ENCODE measurements at places on chromosomes 4 and X.

GRCh38 chr4:75497133-75497532, 17.1 kb downstream of the RCHY1 start:
- DNase-seq, result no peak

DNA sequence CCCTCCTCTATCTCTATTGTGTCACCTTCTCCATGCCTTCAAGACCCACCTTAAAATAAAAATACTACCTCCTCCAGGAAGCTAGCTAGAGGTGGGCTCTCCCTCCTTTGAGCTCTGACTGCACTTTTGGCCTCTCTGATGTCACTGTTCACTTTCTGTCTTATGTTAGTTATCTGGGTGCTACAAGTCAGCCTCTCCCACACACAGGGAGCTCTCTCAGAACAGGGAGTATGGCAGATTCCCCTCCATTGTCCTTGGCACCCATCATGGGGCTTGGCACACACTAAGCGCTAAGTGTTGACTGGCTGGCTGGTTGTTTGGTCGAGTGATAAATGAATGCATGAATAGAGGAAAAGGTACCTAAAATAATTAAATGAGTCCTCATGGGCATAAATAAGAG, 21.2 kb upstream of the KDM5C start:
- DNase-seq, result no peak

- DNase-seq, result no peak
Measured at GRCh38 chr4:89486042-89486441, 178.4 kb upstream of the GPRIN3 start.

GRCh38 chrX:10395179-10395578, 225.2 kb downstream of the MID1 start:
- no peak for DNase-seq

DNA sequence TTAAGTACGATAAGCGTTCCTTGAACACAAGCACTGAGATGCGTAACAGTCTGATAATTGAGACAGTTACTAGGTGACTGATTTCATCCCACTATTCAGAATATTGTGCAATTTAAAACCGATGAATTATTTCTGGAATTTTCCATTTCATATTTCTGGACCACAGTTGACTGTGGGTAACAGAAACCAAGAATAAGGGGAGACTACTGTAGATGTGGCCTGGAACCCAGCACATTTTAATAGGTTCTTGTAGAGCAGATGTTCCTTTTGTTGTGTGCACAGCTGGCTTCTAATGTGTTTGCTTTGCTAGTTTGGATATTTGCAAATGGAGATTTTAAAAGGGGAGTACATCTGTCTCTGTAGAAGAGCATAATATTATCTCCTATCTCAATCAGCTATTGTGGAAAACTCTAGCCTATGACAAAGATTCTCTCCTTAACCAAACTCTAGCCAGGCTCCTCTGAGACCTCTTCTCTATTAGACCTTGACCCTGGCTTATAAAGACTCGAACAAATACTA, 16.4 kb downstream of the NAAA start:
- DNase-seq, result no peak

DNA sequence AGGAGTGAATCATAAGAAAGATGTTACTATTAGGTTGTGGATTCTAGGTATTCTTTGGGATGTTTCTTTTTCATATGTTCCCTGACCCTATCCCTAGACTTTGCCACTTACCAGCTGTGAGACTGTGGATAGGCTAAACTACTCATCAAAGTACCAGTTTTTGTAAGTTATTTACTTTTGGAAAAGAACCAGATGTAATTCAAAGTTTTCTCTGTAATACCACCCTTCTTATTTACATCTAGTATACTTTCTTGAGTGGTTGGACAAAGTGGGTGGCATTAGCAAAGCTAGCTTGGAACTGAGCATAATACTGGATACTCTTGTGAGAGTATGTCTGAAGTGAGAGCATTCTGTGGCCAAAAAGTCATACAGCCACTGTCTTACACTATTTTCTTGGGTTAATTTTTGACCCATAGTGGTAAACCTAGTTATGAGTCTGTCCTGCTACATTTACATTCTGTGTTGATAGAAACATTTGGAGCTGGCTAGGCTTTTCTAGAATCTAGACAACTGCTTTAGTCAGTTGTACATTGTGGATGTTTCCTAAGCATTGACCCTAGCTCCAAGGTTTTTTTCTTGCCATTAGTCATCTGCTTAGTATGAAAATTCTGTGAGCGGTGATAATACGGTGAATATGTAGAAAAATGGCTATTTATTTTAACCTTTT, 41.7 kb downstream of the KDM6A start:
- no peak for DNase-seq

GRCh38 chr4:69799337-69799736, 38.9 kb upstream of the SULT1B1 start:
- DNase-seq, result no peak

DNA sequence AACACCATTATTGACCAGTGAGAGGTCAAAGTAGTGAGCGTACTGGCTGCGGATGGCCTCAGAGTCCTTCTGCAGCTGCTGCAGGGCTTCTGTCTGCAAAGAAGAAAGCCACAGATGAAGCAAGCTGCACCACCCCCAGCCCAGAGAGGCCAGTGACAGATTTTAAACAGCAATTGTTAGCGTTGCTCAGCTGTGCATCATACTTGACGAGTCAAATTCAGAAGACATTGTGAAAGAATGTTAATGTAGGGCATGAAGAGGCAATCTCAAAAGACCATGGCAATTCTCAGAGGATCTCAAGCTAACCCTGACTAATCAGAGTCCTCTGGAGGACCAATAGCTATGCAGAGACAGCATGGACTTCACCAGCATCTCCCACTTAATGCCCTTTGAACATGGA, 16.6 kb downstream of the DKC1 start:
- DNase-seq, result no peak

- DNase-seq, result no peak
Measured at GRCh38 chr4:94758700-94759399, 1.1 kb downstream of the BMPR1B start.

DNA sequence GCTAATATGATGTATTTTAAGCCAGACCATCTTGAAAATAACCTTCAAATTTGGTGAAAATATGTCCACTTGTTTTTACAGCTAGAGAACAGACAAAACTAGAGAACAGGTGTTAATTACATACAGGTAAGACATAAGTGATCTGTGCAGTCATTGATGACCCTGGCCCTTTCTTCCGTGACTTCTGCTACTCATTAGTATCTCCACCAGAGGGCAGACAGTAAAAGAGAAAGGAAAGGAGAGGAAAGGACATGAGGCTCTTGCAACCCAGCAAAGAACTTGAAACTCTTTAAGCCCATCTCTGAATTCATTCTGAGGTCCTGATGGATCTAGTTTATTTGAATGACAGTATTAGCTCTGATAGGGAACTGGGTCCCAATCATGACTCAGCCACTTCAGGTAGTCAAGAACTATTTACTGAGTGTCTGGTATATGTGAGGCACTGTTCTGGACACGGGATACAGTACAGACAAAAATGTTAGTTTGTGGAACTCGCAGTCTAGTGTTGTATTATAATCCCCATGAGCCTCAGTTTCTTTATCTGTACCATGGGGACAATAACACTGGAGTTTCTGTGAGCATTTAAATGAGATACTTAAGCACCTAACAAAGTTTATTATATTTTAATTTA, 121.0 kb upstream of the TEX13D start:
- peak; percentile 26 for DNase-seq

- no peak for DNase-seq
Measured at GRCh38 chr4:97778174-97778573, 365.1 kb downstream of the STPG2 start.

DNA sequence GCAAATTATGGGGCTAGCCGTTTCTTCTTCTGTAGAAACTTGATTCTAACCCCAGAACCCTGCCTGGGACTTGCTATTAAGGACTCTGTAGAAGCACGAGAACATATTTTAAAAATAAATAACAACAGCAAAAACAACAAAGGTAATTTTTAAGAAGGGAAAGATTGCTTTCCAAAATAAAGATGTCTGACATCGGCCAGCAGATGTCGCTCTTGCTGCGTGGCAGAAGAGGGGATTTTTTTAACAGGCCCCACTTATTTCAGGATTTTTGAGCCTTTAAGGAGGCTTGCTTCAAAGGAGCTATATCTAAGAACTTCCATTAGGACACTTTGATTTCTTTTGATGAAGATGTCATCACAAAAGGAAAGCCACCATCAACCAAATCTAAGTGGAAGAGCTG, 62.8 kb upstream of the EGFL6 start:
- peak; percentile 48 for DNase-seq

- DNase-seq, result no peak
Measured at GRCh38 chr4:10101671-10102473, 14.7 kb downstream of the WDR1 start.

DNA sequence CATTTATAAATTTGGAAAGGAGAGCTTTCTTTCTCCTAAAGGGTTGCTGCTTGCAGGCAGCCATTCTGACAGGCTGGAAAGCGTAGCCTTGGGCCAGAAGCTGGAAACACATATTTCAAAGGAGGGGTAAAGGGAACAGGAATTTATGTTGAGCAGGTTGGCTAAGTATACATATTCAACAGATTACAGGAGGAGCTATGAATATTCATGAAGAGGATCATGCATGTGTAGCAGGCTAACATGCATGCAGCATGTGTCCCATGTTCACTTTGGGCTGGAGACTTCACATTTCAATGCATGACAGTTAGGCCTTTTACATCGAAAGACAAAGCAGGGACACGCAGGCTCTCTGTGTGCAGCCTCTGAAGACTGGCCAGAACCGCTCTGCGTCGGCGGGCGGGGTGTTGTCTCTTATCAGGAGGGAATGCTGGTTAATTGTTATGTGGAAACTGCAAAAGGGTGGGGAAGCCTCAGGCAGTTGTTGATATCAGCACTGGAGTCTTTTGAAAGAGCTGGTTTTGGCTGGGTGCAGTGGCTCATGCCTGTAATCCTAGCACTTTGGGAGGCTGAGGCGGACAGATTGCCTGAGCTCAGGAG, 31.5 kb downstream of the CASP3 start:
- DNase-seq, result no peak

- peak; percentile 49 for DNase-seq
Measured at GRCh38 chr4:6658597-6659075, 18.2 kb downstream of the MRFAP1 start.

GRCh38 chrX:131763674-131764073, 219.8 kb downstream of the OR13H1 start:
- no peak for DNase-seq

- no peak for DNase-seq
Measured at GRCh38 chr4:113893546-113893945, 85.9 kb downstream of the ARSJ start.

GRCh38 chr4:7187168-7187535, 5.2 kb upstream of the SORCS2 start:
- DNase-seq, result no peak

DNA sequence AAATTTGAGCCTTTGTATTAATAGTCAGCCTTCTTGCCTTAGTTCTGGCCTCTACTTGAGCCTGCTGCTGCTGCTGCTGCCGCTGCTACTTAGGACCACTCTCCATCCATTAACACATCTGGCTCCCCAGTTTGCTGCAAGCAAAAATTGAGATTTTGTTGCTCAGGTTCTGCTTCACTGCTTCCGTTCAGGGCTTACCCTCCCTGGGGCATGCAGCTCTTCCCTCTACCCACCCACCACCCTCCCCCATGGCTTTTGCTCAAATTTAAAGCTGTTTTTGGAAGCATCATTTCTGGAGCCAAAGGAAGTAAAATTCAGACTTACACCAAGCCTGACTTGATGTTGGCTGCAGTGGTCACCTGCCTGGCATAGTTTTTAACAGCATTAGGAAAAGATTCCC, 28.9 kb upstream of the FRMPD3 start:
- no peak for DNase-seq

DNA sequence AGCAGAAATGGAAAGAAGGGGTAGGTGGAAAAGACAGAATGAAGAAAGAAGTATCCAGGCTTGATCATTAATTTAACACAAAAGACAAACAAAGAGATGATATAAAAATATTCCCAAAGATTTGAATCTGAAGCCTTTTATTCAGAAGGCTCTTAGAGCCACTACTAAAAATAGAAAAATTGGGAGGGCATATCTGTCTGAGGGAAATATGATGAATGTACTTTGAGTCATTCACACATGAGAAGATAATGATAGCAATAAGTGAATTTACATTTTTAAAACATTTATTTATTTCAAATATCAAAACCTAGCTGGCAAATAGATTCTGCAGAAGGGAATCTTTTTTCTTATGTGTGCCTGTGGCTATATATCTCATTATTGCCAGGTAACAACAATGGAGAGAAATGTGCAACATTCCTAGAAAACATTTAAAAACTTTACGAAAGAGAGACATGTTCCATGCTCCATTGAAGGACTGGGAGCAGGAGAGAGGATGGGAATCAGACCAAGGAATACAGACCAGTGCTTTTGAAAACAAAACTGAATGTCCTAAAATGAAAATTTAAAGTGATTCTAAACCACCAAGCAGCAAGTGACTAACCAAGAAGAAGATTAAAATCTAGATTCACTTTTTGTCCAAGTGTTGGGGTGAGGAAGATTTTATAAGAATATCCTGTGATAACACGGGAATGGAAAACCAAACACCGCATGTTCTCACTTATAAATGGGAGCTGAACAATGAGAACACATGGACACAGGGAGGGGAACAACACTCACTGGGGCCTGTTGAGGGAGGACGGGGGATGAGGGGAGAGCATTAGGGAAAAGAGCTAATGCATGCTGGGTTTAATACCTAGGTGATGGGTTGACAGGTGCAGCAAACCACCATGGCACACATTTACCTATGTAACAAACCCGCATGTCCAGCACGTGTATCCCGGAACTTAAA, 41.2 kb downstream of the ANXA5 start:
- no peak for DNase-seq

DNA sequence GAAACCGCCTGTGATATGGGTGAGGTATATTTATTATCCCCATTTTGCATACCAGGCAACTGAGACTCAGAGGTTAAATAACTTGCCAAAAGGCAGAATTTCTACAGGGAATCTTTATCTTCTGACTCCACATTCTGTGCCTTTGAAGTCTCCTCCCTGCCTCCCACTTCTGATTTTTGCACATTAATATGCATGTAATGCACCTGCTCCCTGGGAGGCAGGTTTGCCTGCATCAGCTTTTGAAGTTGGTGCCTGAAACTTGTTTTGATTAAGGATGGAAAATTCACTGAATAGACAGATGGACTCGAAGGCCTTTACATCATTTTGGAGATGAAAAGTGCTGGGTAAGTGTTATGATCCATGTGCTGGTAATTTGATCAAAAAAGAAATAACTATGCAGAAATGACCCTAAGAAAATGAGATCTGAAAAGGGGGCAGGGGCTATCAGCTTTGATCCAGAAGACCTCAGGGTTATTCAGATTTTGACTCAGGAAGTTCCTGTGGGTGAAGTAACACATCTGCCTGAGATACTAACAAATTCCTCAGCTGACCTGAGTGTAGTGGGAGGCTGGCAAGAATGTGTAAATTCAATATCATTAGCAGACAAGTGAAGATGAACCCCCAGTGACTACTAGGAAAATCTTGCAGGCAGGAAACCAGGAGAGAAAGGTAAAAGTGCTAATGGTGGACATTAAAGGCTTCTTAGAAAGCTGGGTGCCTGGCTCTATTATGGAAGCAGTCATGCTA, 167.5 kb upstream of the BOD1L1 start:
- no peak for DNase-seq

DNA sequence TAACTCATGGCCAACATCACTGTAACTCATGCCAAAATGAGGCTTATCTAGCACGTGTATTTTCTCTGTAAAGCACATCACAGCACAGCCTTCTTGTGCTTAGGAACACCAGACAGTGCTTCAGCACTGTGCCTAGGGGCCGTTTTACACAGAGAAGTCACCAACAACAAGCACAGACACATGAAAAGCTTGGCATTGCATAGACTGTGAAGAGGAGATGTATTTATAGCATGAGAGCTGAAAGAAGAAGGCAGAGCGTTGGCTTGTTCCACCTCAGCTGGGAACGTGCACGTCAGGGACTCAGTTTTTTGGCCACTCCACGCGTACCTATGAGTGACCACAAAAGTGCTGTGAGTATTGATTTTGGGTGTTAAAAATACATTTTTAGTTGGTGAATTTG, 116.3 kb upstream of the SFRP2 start:
- DNase-seq, result no peak

- no peak for DNase-seq
Measured at GRCh38 chr4:154485127-154485773, 6.3 kb downstream of the DCHS2 start.
